ENCODE measurements at places on chromosomes 5 and 9.

GRCh38 chr5:2021484-2022176, 138.9 kb upstream of the IRX4 start:
- DNase-seq: no peak

- DNase-seq: no peak
These were observed 186.8 kb downstream of the HSPA4 start for GRCh38 chr5:133238426-133239205.

- DNase-seq: no peak
These were observed 141.5 kb upstream of the FSTL4 start for GRCh38 chr5:133753856-133754255.

- DNase-seq: no peak
These were observed 126.7 kb downstream of the SNX18 start for GRCh38 chr5:54644226-54644625.

DNA sequence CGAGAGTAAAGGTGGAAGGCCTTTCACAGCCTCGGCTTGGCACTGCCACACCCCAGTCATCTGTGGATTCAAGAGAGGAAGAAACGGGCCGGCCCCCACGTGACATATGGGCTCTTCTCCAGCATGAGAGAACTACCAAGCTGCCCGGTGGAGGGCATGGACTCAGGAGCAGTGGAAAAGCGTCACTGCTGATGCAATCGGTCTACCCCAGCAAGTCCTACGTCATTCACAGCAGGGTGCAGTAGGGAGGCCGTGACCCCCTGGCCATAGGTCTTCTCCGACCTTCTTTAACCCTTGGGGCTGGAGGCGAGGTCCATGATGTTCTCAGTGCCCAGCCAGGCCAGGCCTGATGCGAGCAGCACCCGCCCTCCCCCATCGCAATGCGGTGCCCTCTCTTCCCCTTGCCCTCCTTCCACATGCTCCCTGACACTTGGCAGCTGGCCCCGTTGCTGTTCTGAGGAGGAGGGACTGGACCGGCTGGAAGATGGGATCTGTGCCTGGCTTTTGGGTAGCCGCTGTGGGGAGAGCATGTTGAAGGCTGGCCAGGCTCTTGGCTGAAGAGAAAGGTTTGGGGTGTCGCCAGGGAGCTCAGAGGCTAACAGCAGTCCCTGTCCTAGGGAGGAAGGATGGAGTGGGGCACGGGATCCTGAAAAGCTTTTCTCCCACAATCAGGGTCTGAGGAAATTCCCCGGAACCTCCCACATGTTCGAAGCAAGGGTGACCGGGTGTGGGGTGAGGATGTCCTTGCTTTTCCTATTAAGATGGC, 89.8 kb downstream of the LIFR start:
- DNase-seq: no peak

- DNase-seq: no peak
These were observed 433.0 kb downstream of the DNAH5 start for GRCh38 chr5:13511442-13511841.

GRCh38 chr5:159104759-159105144, 5.0 kb upstream of the EBF1 start:
- DNase-seq: no peak

DNA sequence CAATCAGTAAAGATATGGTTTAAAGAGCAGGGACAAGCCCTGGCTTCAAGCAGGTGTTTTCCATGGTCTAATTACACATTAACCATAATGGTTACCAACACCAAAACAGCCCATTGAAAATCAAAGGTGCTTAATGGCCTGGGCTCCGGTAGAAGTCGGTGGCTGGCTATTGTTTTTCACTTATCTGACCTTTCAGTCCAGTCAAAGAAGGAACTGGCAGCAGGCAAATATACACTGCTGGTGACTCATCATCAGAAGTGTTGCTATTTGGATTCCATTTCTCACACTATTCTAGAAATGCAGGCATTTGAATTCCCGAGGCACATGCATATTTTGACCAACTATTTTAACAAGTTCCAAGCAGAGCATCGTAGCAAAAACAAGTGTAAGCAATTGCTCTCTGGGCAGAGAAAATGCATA, 26.3 kb upstream of the GABRP start:
- DNase-seq: no peak

DNA sequence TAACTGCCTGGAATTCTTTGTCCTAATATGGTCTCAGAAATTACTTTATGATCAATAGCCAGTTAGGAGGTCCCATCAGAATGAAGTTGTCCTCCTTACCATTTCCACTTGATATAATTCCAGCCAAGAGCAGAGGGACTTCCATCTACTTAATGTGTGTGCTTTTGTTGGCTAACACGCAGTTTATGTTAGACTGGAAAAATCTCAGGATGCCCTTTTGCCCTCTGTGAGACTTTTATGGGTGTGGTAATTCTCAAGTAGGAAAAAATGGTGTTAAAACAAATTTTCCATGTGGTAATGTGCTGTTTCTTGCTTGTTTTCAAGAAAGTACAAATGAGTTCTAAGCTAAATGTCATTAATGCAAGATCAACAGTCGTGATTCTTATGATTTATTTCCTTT, 327.1 kb downstream of the MTRR start:
- no peak for DNase-seq

- DNase-seq: no peak
These were observed 13.9 kb downstream of the TLR4 start for GRCh38 chr9:117718085-117718484.

GRCh38 chr5:76388791-76389512, 14.1 kb upstream of the IQGAP2 start:
- no peak for DNase-seq

DNA sequence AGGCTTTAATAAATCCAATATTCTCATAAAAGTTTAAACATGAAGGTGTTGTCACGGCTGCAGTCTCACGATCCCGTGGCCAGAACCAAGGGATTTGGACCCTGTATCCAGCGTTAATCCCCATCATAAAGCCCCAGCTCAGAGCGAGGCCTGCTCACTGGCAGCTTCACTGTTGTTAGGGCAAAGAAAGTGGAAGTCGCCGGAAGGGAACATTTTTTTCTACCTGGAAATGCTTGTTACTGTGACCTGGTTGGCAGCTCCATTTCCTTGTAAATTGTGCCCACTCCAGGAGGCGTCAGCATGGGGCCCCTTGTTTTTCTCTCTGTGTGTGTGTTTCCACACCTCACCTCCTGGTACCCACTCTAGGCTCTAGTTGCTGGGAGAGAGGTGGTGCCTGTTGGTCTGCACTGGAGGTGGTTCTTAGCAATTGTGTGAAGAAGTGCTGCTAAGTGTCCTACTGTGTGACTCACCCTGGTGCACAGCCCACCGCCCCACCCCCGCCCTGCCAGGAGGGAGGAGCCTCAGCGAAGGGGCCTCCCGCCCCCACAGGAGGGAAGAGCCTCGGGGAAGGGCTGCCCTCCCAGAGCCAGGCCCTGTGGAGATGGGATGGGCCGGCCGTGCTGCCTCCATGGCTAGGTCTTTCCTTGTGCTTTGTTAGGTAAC, 105.1 kb downstream of the EHMT1 start:
- no peak for DNase-seq

DNA sequence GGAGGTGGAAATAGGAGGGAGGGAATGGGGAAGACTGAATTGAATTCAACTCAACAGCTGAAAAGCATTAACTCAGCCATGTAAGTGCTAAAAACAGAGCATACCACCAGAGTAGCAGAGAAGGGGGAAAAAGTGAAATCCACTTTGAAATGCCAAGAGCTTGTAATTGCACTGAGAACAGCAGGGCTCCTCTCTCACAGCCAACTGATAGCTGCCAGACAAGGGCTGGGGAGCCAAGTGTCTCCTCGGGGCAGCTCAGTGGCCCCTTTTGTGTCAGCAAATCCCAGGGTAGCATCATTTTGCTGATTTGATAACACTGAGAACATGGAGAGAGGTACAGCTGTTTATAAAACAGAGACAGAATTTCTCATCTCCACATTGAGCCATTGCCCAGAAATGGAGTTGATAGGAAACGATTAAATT, 182.5 kb downstream of the FRMD3 start:
- no peak for DNase-seq

DNA sequence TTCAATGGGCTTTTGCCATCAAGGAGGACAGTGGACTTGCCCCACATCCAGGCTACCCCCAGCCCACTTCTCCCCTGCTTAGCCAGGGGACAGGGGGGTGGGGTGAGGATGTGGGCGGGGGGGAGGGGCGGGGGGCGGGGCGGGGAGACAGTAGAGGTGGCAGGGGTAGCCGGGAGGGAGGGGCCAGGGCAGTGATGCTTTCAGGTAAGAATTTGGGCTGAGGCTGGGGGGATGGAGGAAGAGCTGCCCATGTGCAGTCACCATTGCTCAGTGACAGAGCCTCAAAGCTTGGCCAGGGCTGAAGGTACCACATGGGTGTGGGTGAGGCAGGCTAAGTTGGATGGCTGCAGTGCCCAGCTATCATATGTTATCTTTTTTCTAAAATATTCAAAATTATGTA, 40.7 kb upstream of the HNRNPA0 start:
- DNase-seq: no peak

- DNase-seq: no peak
These were observed 85.6 kb downstream of the APTX start for GRCh38 chr9:32915802-32916201.

DNA sequence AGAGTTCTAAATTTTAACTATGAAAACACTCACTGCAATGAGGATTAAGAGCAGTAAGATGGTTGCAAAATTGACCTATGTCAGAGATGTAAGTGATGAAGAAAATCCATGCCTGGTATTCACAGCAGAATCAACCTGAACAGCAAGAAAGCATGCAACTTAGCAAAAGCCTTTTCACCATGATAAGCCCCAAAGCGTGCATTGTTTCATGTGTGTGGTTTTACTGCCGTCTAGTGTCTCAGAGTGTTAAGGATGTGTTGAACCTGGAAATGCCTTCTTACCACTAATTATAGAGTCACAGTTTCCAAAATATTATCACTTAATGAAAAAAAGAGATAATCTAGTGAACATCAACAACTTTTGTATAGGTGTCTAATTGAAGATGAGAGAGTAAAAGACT, 415.2 kb upstream of the TRPC7 start:
- DNase-seq: no peak

DNA sequence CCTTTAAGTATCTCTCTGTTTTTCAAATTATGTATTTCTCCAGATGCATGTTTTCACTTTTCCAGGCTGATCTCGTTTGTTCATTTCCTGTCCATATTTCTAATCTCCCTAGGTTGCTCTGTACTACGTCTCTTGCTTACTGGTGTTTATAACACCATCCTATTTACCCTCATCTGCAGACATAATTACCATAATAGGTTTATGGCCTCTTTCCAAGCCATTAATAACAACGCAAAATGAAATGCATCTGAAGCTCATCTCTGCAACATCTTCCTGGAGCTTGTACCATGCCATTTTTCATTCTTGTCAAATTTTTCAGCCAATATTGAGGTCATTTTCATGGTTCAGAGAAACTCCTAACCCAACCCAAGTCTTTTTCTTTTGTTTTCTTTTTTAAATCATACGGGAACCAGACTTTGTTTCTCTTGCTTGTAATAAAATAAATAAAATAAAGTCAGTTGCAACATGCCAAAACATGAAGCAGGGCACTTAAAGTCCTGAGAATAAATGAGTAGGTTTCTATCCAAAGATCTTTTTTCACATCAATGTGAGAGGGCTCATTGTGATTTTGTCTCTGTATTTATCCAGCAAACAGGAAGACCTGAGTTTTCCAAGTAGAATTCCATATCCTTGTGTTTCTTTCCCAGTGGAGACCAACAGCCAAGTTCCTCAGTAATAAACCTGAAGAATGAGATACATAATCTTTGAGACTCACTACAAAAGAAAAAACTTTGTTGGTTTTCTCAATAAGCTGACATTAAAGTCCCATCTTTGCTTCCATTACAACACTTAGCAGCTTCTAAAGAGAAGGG, 37.0 kb downstream of the DPYSL3 start:
- DNase-seq: no peak

- DNase-seq: no peak
These were observed 23.7 kb upstream of the NPR3 start for GRCh38 chr5:32687499-32687831.

DNA sequence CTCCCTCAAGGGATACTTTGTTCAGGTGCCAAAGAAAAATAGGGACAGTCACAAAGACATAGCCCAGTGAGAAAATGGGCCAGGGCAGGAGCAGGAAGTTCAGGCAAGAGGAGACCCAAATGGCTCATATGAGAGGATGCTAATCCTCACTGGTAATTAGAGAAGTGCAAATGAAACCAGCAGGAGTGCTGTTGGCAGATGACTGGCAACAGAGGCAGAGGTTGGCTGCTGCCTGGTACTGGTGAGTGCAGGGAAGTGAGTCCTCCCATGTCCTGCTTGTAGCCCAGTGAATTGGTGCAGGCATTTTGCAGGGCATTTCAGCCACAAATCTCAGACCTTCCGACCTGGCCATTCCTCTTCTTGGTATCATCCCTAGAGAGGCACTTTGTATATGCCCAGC, 23.5 kb downstream of the ODF2 start:
- DNase-seq: no peak

DNA sequence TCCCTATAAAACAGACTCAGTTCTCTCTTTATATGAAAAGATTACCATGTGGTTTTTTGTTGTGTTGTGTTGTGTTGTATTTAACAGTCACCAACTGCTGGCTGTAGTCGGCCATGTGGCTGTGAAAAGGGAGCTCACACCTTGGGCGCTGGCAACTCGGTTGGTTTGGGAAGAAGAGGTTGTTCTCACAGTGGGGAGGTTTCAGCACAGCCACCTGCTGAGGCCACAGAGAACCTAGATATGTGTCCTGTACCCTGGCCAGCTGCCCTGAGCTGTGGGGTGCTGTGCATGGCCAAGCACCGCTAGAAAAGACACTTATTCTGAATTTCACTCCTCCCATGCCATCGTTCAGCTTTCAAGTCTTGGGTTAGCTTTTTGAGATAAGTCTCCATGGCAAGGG, 58.8 kb downstream of the SYK start:
- no peak for DNase-seq

DNA sequence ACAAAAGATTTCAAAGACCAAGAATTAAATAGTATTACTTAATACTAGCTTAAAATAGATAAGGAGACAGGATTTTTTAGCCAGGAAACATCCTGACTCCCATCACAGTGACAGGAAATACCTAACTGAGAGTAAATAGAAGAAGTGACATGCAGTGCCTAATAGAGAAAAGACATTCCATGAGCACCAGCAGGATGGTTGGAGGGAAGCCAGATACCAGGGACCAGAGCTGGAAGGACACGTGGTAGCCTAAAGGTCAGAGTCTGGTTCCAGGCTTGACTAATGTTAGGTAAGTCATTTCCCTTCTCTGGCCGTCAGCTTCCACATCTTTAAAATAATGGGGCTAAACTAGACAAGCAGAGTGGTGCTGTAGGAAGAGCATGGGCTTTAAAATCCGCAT, 41.6 kb downstream of the CDK5RAP2 start:
- DNase-seq: no peak

- DNase-seq: no peak
These were observed 105.0 kb upstream of the ALDH1B1 start for GRCh38 chr9:38287420-38287985.

- DNase-seq: no peak
These were observed 322.8 kb downstream of the SLF1 start for GRCh38 chr5:94941122-94941755.

DNA sequence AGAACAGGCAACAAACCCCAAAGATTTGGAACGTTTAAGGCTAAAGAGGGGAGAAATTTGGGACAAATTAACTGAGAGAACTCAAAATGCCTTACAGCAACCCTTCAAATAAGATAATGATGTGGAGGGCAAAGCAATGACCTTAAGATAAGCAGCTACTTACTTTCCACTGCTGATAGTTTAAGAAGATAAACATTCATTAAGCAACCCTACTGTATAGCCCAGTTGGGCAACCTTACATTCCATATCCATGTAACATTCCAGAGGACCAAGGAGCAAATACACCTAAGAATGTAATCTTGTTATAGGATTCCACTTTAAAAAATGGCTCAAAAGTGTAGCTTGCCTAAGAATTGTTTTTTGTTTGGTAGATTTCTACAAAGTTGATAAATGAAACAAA, 14.8 kb downstream of the ETF1 start:
- DNase-seq: no peak

GRCh38 chr9:85603936-85604335, 137.8 kb downstream of the AGTPBP1 start:
- DNase-seq: no peak

Measured in nephron progenitor cell (in vitro differentiated cells).